ENCODE measurements at places on chromosomes 7 and 10. TPM values are rescaled to one million over a fixed set of nuclear protein-coding genes. Genes with fewer than 3 reads are reported as not detected.
A peak's percentile ranks its signal among the peaks of the same experiment; 100 is the strongest.

- no peak for DNase-seq
These were observed 82.6 kb downstream of the AMPH start for GRCh38 chr7:38548605-38549004.

DNA sequence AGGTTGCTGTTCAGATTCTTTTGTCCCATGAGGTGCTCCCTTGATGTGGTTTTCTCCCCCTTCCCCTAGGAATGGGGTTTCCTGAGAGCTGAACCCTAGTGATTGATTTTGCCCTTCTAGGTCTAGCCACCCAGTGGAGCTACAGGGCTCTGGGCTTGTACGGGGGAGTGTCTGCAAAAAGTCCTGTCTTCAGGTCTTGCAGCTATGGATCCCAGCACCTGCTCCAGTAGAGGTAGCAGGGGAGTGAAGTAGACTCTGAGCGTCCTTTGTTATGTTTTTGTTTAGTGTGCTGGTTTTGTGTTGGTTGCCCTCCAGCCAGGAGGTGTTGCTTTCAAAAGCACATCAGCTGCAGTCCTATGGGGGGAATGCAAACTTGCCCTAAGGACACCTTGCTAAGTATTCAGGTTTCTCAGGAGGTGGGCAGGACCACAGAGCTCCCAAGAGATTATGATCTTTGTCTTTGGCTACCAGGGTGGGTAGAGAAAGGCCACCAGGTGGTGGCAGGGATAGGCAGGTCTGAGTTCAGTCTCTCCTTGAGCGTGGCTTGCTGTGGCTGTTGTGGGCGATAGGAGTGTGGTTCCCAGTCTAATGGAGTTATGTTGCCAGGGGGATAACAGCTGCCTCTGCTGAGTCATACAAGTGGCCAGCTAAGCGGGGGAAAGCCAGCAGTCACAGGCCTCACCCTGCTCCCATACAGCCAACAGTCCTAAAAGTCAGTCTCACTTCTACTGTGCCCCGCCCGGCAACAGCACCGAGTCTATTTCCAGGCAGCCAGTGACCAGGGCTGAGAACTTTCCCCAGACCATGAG lies 92.4 kb upstream of the JCAD start:
- peak; percentile 70 for DNase-seq

GRCh38 chr7:25314731-25315267 lies 86.5 kb upstream of the NPVF start:
- peak; percentile 8 for DNase-seq

- DNase-seq = no peak
These were observed 114.2 kb downstream of the RNF133 start for GRCh38 chr7:122584676-122585251.

GRCh38 chr10:112614586-112614985 lies 167.6 kb downstream of the VTI1A start:
- no peak for DNase-seq

DNA sequence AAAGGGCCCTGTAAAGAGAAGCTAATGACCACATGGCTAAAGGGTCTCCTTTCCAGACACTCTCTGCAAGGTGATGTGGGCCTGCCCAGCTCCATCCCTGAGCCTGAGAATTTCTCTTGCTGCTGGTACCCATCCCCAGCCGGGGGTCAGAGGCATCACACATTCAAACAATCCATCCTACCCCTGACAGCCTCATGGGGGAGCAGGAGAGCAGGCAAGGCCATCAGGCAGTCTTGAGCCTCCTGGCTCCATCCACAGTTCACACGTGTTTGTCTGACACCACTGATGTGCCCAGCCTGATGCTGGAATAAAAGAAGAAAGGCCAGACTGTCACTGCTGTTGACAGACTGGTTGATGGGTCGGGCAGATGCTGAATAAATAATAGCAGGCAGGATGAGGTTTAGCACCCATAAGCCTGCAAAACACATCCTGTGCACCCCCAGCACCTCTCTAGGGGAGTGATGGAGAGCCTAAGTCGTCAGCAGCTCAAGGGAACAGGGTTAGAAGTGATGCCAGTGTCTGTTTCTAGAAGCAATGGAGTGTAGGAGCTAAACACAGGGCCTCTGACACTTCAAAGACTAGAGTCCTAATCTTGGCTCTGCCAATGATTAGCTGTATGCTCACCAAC lies 43.5 kb downstream of the TLL2 start:
- peak; percentile 42 for DNase-seq

- DNase-seq = no peak
These were observed 11.8 kb upstream of the TBXAS1 start for GRCh38 chr7:139817249-139817648.

GRCh38 chr10:93812659-93813338 lies 55.1 kb downstream of the LGI1 start:
- no peak for DNase-seq

GRCh38 chr7:16916105-16916639 lies 34.4 kb upstream of the AGR3 start:
- peak; percentile 90 for DNase-seq

- no peak for DNase-seq
These were observed 46.7 kb downstream of the NOC3L start for GRCh38 chr10:94315975-94316464.

GRCh38 chr7:111997546-111997945 lies 208.7 kb downstream of the DOCK4 start:
- DNase-seq = no peak

GRCh38 chr7:26061678-26062603 lies 90.1 kb upstream of the NFE2L3 start:
- peak; percentile 67 for DNase-seq

- DNase-seq = no peak
These were observed 264.3 kb downstream of the TCF7L2 start for GRCh38 chr10:113214331-113214730.

DNA sequence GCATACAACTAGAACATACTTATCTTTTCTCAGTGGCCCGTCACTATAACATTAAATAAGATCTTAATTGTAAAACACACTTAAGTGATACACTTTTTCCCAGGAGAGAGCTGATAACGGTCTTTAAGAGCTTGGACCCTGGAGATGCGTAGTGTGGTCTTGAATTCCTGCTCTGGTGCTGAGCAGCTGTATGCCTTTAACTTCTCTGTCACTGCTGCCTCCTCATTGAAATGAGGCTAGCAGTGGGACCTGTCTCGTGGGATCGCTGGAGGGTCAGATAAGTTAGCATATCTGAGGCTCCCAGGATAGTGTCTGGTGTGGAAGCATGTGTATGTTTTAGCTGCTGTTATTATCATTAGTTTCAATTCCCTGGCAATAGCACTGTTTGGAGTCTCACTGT lies 194.9 kb downstream of the SDK1 start:
- DNase-seq = no peak

GRCh38 chr7:40795607-40796006 lies 660.8 kb downstream of the SUGCT start:
- no peak for DNase-seq

DNA sequence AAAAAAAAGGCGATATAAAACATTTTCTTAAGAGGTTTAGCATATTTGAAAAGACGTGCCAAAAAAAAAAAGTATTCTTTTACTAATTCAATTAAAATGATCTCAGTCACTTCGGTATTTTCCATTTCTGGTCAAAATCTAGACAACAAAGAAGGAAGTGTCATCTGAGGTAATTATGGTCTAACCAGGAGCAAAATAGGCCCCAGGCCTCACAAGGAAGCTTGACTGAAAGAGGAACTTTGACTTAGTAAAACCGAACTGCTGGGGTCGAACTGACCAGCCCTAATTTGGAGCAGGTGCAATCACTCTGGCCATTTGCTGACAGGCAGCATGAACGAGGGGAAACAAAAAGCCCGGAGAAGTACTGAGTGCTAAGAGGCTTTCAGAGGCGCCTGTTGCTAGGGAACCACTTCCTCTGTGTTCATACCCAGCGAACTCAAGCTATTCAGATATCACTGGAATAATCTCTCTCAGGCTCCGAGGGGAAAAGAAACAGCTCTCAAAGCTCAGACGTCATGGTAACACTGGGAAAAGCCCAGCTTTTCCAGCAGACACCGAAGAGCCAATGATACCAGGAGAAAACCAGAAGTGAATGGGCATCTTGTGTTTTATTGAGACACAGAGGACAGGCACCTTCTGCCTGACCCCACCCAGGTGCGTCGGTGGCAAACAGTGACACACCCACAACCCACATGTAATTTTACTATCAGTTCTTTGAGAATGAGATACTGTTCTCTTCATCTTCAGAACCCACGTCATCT lies 126.5 kb downstream of the FAM107B start:
- peak; percentile 65 for DNase-seq

DNA sequence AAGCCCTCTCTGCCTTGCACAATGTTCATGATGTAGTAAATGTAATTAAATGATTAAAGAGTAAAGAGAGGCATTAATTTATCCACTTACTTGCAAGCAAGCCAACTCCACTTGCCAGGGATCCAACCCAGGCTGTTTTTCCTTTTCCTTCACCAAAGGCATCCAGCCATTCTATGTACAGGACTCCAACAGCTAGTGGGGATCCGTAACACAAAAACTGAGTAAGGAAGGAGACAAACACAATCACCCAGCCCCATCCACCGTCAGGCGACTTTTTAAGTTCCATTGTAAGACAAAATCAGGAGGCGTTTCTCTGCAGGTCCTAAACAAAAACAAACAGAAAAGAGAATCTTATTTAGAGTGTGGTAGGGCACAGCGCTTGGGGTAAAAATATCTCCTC lies 25.6 kb downstream of the SLC16A9 start:
- no peak for DNase-seq

- DNase-seq = peak; percentile 92
These were observed 97.7 kb downstream of the SH3PXD2A start for GRCh38 chr10:103757531-103758293.

DNA sequence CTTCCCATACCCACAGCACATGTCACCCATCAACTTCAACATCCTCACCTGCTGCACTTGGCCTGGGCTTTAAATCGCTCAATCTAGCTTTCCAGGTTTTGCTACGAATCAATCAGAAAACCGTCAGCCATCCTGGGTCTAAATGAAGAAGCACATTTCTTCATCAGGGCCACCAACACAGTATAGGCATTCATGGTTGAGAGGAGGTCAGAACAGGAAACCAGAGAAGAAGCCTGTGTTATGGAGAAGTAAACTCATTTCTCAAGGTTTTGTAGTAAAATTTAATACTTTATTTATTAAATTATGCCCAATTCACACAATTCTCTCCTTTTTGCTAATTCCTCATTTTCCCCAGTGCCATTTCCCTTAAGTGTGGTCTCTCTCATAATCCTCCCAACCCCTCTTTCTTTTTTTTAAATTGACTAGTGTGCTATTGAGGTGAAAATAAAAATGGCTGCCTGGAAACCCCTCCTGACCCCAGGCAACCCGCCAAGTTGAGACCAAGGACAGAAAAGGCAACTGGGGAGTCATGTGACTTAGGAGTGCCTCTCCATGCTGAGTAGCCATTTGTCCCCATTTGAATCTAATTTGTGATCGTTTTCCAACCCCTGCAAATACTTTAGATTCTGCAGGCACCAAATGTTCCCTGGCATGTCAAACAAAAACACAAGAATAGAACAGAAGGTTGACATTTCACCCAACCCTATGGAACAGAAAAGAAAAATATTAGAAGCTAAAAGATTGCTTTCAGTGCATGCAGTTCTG lies 181.1 kb upstream of the NAMPT start:
- no peak for DNase-seq

- DNase-seq = no peak
These were observed 27.3 kb downstream of the HERC4 start for GRCh38 chr10:68047554-68048327.

GRCh38 chr10:46291817-46292572 lies 5.2 kb downstream of the ANTXRL start:
- DNase-seq = no peak

DNA sequence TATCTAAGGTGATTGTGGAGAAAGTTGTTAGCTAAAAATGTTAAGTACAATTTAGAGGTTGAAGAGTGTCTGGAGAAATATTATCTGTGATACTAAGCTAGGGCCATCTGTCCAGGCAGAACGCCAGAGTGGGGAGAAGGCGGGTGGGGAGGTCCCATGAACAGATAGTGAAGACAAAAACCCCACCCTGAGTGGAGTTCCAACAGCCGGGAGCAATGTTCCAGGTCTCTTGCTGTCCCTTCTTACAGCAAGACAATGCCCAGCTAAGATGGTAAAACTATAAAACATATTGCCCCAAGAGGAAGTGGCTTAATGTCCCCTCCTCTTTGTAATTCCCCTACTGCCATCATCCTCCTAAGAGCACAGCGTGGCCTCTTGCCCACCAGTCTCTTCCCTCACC lies 10.4 kb upstream of the IL15RA start:
- DNase-seq = no peak

ZFAND2A gene
- total RNA-seq = 63.1 TPM

FOXI2 gene
- total RNA-seq = not detected

MXI1 gene
- 48.7 TPM for total RNA-seq

PILRA gene
- total RNA-seq = not detected

TACR2 gene
- under 0.01 TPM for total RNA-seq

SFTPA1 gene
- not detected for total RNA-seq

GLCCI1 gene
- total RNA-seq = 2.1 TPM

ZSCAN25 gene
- 13.8 TPM for total RNA-seq

GSTK1 gene
- total RNA-seq = 60.6 TPM
